Thyroid gland (tissue), 4 donors: ENCODE measurements at places on chromosomes 6 and 20. TPM values are rescaled to one million over a fixed set of nuclear protein-coding genes. Genes with fewer than 3 reads are reported as not detected.

MBOAT1 gene
- total RNA-seq, result 24.3 TPM

SLC17A2 gene
- total RNA-seq, result not detected

DNA sequence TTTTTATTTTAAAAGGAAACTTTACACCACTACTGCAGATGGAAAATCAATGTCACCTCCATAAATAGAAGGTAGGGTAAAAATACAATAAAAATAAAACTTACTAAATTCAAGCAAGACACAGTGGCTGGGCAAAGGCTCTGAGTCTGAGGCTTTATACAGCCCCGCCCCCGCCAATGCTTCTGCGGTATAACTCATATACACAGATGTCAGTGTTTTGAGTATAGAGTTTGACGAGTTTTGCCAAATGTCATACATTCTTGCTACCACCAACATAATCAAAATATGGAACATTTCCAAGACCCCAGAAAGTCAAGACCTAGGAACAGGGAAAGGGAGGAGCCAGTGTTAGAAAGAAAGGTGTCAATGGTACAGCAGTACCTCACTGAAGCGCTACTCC lies 12.8 kb downstream of the NFATC2 start:
- H3K36me3 ChIP-seq, result no peaks in the 10 kb centered on the region
- no peak overlapping the region for H3K4me3 ChIP-seq
- H3K4me1 ChIP-seq, result peaks cover 9% of the 10 kb centered on the region
- no peak for DNase-seq
- H3K27ac ChIP-seq, result no peak overlapping the region

DNA sequence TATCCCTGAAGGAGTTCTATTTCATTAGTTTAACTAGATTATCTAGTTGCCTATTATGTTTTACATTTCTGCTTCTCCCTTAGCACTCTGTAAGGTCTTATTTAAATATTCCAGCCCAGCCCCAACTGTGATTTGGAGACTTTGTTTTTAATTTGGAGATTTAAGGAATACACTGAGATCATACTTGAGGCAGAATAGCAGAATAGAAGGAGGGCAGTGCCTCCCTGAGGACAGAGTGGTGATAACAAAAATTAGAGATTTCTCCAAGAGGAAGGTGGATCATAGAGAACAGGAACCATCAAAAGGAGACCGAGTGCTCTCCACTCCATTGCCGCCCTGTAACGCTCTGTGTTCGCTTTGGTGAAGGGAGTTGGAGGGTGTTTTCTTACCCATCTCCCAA lies 14.8 kb upstream of the CD164 start:
- no peak overlapping the region for H3K4me3 ChIP-seq
- H3K27ac ChIP-seq, result no peak overlapping the region
- H3K4me1 ChIP-seq, result no peaks in the 10 kb centered on the region
- no peaks in the 10 kb centered on the region for H3K36me3 ChIP-seq

DNA sequence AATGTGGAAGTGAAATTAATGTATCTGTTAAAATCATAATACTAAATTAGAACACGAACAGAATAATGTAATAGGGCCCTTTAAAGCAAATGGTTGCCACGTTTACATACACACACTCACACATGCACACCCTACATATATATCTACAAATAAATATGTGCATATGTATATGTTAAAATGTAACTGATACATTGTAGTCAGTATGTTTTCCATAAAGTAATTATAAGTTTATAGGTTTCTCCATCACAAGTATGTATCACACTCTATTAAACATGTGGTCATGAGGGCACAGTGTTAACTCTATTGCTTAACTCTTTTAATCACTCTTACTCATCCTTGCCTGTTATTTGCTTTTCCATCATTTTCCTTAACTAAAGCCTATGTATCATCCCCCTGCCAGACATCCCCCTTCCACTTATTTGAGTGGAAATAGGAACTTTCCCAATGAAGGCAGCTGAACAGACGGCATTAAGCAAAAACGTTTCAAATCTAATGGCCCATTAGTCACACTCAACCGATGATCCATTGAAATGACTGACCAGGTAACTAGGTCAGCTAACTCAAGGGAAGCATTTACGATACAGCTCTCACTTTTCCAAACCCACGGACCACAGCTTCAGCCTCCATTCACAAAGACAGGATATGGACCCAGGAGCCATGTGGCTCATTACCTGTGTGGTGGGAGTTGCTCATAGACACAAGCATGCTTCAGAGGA lies 89.3 kb downstream of the HAO1 start:
- H3K4me3 ChIP-seq, result no peak overlapping the region
- H3K27ac ChIP-seq, result no peak overlapping the region
- H3K4me1 ChIP-seq, result peaks cover 3% of the 10 kb centered on the region
- H3K36me3 ChIP-seq, result no peaks in the 10 kb centered on the region
- H3K27me3 ChIP-seq, result no peaks in the 10 kb centered on the region
- no peak for DNase-seq

DNA sequence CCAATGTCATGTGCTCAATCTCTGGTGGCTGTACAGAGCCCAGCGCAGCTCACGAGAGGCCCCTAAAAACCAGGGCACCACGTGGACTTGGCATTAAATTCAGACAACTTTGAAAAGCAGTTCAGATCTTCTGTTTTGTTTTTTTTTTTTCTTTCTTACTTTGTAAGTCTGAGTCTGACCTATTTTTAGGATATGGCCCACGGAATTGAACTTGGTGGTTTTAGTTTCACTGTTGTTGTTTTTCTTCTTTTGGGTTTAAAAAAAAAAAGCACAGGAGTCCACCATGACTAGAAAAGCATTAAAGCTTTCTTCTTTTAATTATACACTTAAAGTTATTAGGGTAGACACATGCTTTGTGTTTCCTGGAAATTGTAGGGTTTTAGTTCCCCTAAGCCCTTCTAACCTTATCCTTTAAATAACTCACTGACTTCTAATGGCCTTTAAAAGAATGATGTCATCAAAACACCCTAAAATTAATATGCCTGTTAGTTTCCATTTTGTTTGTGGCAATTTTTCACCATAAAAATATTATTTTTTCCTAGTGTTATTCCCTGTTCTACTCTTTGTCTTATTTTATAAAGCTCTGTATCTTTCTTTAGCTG lies 48.5 kb upstream of the CCN2 start:
- no peak overlapping the region for H3K4me3 ChIP-seq
- no peak overlapping the region for H3K27ac ChIP-seq
- no peaks in the 10 kb centered on the region for H3K36me3 ChIP-seq
- no peak for DNase-seq
- H3K27me3 ChIP-seq, result no peaks in the 10 kb centered on the region

DNA sequence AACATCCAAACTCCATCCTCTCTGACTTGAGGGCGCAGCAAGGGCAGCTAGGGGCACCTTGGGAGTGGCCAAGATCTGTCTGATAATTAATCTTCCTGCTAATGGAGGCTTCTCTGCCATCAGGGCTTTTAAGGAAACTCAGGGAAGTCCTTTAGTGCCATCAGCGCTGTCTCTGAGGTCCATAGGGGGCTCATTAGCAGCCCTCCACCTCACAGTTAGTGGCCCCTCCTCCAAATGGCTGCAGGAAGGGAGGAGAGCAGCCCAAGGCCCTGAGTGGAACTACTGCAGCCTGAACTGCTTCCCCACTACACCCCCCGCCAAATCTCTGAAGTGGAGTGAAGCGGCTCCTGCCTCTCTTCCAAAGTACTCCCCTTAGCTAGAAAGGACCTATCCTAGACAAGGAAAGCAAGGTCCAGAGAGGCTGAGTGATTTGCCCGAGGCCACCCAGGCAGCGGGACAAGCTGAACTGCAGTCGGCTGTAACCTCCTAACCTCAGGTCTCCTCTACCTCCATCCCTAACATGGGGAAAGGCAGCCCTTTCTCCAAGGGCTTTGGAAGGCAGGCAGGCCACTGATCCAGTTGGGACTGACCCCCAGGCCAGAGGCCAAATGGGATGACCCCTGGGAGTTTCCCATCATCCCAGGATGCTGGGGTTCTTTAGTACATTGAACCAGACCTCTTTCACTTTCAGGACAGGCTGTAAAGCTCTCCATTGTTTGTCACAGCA lies 39.5 kb upstream of the ZFAND3 start:
- DNase-seq, result no peak
- no peaks in the 10 kb centered on the region for H3K36me3 ChIP-seq
- H3K4me3 ChIP-seq, result no peak overlapping the region
- no peak overlapping the region for H3K27ac ChIP-seq

GRCh38 chr20:7841971-7842310 lies 98.3 kb downstream of the HAO1 start:
- no peak overlapping the region for H3K4me3 ChIP-seq
- H3K27ac ChIP-seq, result no peak overlapping the region
- H3K36me3 ChIP-seq, result no peaks in the 10 kb centered on the region

GRCh38 chr6:134007077-134007476 lies 45.3 kb downstream of the SLC2A12 start:
- DNase-seq, result peak; percentile 86
- H3K27ac ChIP-seq, result no peak overlapping the region
- no peaks in the 10 kb centered on the region for H3K27me3 ChIP-seq
- H3K4me1 ChIP-seq, result peaks cover 6% of the 10 kb centered on the region
- H3K4me3 ChIP-seq, result no peak overlapping the region

DNA sequence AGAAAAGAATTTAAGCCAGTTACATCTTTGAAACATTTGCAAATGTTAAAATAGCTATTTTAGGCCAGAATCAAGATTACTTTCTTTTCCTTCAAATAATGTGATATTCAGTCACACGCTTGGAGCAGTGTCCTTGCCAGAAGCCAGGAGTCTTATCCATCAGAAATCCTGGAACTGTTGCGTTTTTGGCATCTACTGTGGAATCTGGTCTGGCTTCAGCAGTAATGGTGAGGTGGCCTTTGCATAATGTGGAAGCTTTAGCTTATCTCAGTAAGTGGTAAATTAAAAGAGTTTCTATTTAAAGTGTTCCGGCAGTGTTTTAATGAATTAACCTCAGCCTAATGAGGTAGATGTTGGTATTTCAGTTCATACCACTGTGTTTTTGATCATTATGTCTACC lies 97.6 kb downstream of the FIG4 start:
- H3K4me1 ChIP-seq, result peaks cover 5% of the 10 kb centered on the region
- no peak overlapping the region for H3K27ac ChIP-seq
- H3K36me3 ChIP-seq, result peaks cover 3% of the 10 kb centered on the region
- no peaks in the 10 kb centered on the region for H3K27me3 ChIP-seq
- DNase-seq, result no peak
- no peak overlapping the region for H3K4me3 ChIP-seq

- H3K4me1 ChIP-seq, result peaks cover 6% of the 10 kb centered on the region
- DNase-seq, result no peak
- no peaks in the 10 kb centered on the region for H3K27me3 ChIP-seq
- no peaks in the 10 kb centered on the region for H3K36me3 ChIP-seq
- no peak overlapping the region for H3K27ac ChIP-seq
Measured at GRCh38 chr20:58646703-58647102, 4.4 kb upstream of the STX16 start.
